ENCODE measurements at places on chromosomes 3 and 15.

DNA sequence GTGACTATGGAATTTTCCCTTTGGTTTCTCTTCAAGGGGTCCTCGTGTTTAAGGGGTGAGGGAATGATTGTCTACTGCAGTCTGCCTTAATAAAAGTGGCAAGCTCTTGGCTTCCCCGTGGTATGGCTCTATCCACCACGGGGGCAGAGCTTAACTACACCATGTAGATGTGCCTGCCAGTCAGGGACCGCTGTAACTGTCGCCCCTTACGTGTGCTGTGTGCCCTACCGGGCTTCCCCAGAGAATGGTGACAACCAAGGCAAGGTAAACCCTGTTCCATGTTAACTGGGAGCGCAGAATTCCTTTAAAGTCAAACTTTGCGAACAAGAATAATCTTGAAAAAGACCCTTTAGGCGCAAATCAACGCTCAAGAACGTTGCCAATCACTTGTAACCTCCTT is 966 bp upstream of the C3orf80 start:
- DNase-seq = no peak

DNA sequence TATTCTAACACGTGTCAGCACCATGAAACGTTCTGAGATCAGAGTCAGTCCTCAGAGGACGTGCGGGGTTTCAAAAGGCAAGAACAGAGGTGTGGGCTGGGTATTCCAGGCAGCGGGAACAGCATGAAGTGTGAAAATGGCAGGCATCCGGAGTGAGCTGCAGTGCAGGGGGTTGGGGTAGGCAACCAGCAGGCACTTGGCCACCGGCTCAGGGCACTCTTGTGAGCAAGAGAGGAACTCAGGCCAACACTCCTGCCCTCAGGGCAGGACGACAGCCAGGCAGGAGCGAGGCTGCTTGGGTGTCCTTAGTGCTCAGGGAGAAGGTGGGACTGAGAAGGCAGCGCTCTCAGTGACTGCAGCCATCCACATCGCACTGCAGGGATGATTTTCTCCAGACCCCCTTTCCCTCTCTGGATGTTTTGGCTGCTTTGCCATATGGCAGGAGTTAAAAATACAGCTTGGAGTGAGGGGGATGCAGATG is 151.1 kb downstream of the NUP210 start:
- DNase-seq = no peak

DNA sequence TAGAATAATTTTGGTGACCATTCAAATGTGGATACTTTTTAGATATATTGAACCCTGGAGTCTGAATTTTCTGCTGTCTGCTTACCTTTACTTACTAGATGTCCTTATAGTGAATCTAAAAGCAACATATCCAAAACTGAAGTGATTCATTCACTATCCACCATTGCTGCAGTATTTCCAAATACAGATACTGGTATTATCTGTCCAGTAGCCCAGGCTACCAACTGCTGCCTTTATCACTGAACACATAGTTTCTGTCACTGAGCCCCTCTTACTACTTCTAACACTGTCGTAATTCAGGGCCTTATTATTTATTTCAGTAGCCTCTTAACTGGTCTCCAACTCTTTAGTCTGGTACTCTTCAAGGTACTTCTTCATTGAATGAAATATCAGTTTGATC is 49.2 kb downstream of the SLMAP start:
- no peak for DNase-seq

- no peak for DNase-seq
Observed at GRCh38 chr3:140359233-140359995, 318.4 kb upstream of the TRIM42 start.

DNA sequence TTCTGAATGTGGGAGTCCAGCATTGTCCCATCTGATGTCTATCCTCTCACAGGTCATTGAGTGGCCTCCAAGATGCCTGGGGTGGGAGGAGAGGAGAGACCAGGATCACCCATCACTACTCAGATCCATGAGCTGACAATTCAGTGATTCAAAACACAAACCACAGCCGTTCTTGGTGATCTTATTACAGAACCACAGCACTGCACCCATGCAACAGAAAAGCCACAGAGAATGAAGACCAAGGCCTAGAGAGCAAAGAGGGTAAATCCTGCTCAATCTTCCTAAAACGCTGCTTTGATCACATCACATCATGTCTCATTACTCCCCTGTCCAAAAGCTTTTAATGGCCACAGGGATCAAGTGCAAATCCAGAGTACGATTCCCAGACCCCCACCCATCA is 23.5 kb downstream of the ANP32A start:
- no peak for DNase-seq

- DNase-seq = no peak
Observed at GRCh38 chr15:76071806-76072205, 12.0 kb downstream of the TMEM266 start.

DNA sequence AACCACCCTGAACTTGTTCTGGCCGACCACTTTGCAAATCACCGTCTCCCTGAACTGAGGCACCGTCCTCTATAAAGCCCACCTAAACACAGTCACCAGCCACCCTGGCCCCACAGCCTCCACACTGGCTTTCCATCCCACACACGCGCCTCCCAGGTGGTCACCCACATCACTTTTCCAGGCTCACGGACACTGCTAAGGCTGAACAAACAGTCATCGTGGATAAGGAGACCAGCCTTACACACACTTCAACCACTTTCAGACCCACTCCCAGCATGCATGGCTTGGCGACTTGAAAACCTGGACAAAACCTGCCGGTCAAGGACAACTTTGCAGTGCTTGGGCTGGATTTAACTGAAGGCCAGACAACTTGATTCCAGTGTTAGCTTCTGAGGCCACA is 8.4 kb downstream of the CHSY1 start:
- DNase-seq = no peak

- no peak for DNase-seq
Observed at GRCh38 chr3:143215059-143215458, 95.5 kb downstream of the CHST2 start.

- DNase-seq = no peak
Observed at GRCh38 chr3:47283193-47283537, 421 bp downstream of the KLHL18 start.

- no peak for DNase-seq
Observed at GRCh38 chr3:115388166-115388565, 235.1 kb upstream of the GAP43 start.

GRCh38 chr15:38680775-38681174 is 116.2 kb upstream of the RASGRP1 start:
- no peak for DNase-seq

- DNase-seq = no peak
Observed at GRCh38 chr3:53773021-53773436, 73.2 kb downstream of the CHDH start.

DNA sequence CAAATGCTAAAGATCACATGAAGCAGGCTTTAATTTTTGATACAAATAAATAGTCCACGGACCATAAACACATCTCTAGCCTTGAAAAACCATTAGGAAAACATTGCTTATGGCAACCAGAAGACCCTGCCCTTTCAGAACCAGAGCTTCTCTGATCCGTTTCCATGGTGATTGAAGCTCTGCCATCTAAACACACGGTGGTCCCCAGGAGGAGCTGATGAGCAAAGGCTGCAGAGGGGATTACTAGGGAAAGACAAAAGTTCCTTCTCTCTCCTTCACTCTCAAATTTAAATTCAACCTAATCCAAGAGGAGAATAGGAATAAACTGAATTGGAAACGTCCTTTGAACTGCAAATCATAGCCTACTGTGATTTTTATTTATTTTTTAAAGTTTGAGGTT is 122.0 kb upstream of the ATP10A start:
- no peak for DNase-seq

- no peak for DNase-seq
Observed at GRCh38 chr3:166527325-166527724, 690.1 kb upstream of the BCHE start.

DNA sequence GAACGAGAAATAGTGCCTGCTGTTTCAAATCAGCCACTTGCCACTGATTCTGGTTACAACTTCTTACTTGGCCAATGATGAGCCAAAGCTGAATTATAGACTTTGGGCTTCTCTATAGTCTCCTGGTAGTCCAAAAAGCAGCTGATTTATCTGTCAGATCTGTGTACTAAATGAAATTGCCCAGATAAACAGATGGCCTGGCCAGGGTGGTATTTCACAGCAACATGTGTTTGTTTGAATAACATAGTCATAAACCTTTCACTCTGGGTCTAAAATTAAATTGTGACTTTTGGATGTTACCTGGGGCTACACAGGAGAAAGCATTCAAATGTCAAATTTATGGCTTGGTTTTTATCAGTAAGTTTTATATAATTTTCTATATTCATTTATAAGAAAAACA is 147.0 kb downstream of the NECTIN3 start:
- DNase-seq = no peak

- DNase-seq = no peak
Observed at GRCh38 chr3:193902607-193903511, 233.1 kb upstream of the HES1 start.

DNA sequence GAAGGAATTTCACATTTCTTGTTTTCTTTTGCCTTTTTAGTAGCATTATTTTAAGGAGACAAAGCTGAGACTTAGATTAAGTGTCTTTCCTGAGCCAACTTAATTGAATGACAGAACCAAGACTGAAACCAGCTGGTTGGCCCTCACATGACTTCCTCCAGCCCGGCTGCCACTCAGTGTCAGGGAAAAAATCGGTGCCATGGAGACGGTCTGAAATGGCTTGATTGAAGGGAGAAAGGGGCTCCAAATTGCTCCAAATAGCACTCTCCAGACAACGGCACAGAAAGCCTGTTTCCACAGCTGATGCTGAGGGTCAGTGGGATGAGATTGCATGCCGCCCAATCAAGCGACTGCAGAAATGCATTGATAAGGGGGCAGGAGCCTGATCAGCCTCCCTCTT is 475.2 kb upstream of the IL12A start:
- DNase-seq = no peak

- no peak for DNase-seq
Observed at GRCh38 chr3:56806407-56806806, 4.7 kb upstream of the ARHGEF3 start.
